ENCODE measurements at places on chromosomes 12 and 14. TPM values are rescaled to one million over a fixed set of nuclear protein-coding genes. Genes with fewer than 3 reads are reported as not detected.

DNA sequence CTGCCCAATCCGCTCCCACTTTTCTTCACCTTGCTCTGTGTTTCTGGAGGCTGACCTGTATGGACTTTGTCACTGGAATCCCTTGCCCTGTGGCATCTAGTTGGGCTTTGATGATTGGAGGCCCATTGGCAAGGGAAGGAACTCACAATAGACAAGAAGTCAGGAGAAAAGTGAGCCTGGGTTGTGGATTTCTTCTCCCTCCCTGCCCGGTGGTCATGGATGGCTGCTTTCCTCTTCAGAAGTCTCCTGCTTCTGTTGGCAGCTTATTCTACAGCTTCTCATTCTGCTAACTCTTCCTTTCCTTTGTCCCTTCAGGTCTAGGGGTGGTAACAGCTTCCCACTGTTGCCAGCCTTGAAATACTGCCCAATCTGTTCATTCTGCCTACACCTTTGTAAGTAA, 13.9 kb upstream of the CCDC60 start:
- no peaks in the 10 kb centered on the region for H3K4me1 ChIP-seq
- H3K27me3 ChIP-seq, result no peaks in the 10 kb centered on the region
- no peak overlapping the region for H3K4me3 ChIP-seq
- H3K36me3 ChIP-seq, result no peaks in the 10 kb centered on the region
- no peak overlapping the region for H3K27ac ChIP-seq
- DNase-seq, result no peak

DNA sequence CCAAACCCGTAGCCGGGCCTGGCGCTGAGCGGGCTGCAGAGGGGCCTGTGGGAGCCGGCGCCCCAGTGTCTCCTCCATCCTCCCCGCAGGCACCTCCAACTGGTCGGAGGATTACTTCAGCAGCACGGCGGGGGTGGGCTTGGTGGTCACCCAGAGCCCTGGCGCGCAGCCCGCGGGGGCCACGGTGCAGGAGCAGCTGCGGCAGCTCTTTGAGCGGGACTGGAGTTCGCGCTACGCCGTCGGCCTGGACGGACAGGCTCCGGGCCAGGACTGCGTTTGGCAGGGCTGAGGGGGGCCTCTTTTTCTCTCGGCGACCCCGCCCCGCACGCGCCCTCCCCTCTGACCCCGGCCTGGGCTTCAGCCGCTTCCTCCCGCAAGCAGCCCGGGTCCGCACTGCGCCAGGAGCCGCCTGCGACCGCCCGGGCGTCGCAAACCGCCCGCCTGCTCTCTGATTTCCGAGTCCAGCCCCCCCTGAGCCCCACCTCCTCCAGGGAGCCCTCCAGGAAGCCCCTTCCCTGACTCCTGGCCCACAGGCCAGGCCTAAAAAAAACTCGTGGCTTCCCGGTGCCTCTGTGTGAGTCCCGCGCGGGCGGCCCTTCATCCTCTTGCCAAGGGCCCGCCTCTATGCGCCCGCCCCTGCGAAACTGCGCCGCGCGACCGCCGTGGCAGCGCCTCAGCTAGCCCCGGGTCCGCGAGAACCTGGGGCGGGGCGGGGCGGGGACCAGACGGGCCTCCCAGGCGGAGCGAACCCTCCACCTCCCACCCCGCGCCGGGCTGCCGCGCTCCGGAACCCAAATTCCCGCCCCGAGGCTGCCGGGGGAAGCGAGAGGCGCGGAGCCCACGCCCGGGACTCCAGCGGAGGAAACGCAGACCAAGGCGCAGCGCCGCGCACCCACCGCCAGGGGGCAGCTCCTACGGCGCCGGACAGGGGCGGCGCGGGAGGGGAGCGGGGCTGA, 8.3 kb downstream of the PLD4 start:
- no peak overlapping the region for H3K27ac ChIP-seq
- H3K4me1 ChIP-seq, result no peaks in the 10 kb centered on the region
- no peaks in the 10 kb centered on the region for H3K36me3 ChIP-seq
- H3K4me3 ChIP-seq, result peak overlapping the region; percentile 34

DNA sequence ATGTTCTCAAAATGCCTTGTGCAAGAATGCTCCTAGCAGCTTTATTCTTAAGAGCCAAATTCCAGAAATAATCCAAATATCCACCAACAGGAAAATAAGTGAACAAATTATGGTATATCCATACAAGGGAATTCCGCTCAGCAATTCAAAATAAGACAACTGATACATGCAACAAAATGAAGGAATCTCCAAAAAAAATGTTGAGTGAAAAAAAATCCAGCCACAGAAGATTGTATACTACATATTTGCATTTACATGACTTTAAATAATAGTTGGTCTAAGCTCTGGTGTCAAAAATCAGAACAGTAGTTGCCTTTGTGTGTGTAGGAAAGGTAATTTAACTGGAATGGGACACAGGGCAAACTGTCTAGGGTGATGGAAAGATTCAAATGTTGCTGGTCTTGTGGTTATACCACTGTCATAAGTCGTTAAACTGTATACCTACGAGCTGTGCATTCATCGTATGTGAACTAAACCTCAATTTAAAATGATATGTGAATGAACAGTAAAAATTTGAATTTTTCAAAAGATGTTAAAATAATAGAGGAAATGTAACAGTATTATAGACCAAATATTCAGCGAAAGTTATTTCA, 3.2 kb downstream of the CD69 start:
- peaks cover 2% of the 10 kb centered on the region for H3K4me1 ChIP-seq
- H3K27me3 ChIP-seq, result no peaks in the 10 kb centered on the region
- peak overlapping the region; percentile 36 for H3K27ac ChIP-seq
- peak overlapping the region; percentile 87 for H3K4me3 ChIP-seq

- DNase-seq, result no peak
- H3K27ac ChIP-seq, result no peak overlapping the region
- H3K4me3 ChIP-seq, result no peak overlapping the region
- no peaks in the 10 kb centered on the region for H3K27me3 ChIP-seq
Observed at GRCh38 chr12:41287500-41288141, 99.5 kb downstream of the PDZRN4 start.

Gene PDE3A
- total RNA-seq, result 2.2 TPM

GRCh38 chr12:95107362-95107761, 33.9 kb upstream of the NR2C1 start:
- DNase-seq, result no peak
- no peak overlapping the region for H3K4me3 ChIP-seq
- H3K27me3 ChIP-seq, result no peaks in the 10 kb centered on the region
- no peak overlapping the region for H3K27ac ChIP-seq
- no peaks in the 10 kb centered on the region for H3K36me3 ChIP-seq

Gene ADAMTS20
- total RNA-seq, result not detected

All from GM12878 (cell line).